ENCODE measurements at places on chromosomes 2 and 18.

DNA sequence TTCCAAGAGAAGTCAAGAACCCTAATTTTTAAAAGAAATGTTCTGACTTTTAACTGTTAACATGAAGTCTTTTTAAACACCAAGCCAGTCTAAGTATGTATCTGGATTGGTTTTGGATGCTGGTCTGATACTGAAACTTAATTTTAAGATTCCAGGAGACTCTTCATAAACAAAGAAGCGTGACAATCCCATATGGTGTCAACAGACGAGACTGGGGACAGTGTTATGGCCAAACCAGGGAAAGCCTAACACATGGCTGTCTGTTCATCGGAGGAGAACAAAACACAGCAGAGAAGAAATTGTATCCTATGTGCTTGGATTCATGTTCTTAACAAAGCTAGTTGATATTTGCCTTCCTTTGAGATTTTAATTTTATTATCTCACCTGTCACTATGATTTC is 80.5 kb upstream of the UPP2 start:
- DNase-seq, result no peak

DNA sequence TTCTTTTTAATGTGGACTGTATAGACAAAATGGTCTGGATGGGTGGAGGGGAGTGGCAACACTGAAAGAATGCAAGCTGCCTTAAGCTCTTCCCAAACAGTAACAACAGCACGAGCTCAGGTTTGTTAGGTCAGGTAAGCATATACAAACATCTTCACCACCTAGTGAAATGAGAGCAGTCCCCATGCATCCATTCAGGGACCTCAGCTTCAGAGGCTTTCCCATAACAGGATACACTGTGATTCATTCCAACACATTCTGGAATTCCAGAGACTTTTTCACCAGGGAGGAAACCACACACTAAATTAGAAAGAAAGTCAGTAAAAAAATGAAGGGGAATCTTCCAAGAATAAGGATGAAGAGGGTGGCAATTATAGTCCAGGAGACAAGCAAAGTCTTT is 50.4 kb upstream of the BZW1 start:
- no peak for DNase-seq

DNA sequence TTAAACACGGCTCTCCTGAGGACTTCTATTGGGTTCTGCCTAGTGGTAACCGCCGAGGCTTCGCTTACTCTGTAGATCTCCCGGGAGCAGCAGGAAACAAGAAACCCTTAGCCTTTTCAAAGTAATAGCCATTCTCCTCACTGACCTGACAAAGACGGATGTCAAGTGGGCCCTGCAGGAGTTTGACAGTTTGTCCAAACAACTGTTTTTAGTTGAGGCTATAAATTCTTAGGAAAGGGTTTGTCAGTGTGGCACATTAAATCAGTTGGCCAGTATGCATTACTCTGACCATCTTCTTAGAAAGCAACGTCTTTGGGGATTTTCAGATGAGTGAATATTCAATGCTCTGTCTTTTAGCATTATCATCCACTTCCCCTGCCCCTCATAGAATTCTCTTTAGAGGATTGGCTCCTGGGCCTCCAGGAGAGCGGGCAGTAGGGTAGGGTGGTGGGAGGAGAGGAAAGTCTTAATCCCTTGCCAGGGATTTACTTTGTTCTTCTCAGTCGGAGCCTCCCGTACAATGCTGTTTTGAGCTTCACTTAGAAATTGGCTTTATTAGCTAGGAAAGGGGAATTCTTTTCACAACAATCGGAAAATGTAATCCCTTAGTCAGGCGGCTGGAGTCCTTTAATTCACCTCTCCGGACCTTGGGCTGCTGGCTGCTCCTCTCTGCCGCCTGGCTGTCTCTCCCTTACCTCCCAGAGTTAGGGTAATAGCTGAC is 13.3 kb upstream of the C18orf32 start:
- DNase-seq, result no peak

DNA sequence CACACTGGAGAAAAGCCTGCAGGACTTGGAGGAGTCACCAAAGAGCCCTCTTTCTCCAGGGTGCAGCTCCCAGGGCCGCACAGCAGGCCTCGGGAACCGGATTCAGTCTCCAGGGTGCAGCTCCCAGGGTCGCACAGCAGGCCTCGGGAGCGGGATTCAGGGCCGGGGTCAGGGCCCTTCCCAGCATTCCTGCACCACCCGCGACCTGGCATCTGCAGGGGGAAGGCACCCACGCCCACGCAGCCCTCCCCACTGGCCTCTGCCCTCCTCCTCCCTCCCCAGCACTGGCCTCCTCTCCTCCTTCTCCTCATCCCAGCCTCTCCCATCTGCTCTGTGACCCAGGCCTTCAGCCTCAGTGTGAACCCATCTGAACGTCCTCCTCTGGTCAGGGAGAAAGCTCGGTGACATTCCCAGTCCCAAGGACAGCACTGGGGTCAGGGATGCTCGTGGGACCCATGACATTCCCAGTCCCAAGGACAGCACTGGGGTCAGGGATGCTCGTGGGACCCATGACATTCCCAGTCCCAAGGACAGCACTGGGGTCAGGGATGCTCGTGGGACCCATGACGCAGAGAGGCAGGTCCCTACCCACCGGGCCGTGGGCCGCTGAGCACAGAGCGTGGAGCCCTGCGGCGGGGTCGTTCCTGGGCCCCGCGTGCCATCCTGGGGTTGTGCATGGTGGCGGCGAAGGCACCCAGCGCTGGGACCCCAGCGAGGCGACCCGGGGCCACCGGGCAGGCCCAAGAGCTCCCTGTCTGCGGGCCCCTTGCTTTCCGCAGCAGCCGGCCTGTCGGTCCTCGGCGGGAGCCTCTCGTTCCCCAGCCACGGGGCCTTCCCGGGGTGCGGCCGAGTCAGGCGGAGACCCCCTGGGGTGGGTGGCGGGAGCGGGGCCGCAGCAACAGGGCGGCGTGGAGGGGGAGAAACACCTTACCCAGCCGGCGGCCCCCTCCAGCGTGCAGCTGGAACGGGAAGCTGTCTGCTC is 550.2 kb upstream of the SALL3 start:
- no peak for DNase-seq

DNA sequence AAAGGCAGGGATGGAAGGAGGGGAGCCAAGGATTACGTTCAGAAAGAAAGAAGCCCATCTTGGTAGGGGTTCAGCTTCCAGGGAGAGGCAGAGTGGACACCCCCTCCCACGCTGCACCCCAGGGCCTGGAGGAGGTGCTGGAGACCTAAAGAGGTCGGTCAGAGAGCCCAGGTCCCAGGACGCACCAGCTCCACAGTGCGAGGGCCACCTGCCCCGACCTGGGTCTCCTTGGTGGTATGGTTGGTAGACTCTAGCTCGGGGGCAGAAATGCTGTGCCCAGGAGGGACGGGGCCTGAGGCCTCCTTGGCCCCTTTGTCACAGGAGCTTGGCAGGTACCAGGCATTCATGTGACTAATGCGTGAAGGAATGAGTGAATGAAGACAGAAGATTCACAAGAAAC is 87.1 kb upstream of the RAB6C start:
- DNase-seq, result no peak

All from stimulated activated CD8-positive, alpha-beta memory T cell treated with anti-CD3 and anti-CD28 coated beads, Interleukin-4, amount 100 ng/mL, for 1 hour (primary cell).